ENCODE measurements at places on chromosomes 16 and 17. TPM values are rescaled to one million over a fixed set of nuclear protein-coding genes. Genes with fewer than 3 reads are reported as not detected.

Gene LPO
- under 0.01 TPM for total RNA-seq

Gene MGRN1
- 42.9 TPM for total RNA-seq

Gene TP53TG3
- not detected for total RNA-seq

Gene C16orf95
- total RNA-seq: 2.1 TPM

Gene KRTAP2-3
- 0.26 TPM for total RNA-seq

Gene HSF5
- not detected for total RNA-seq

Gene NDUFB10
- 108 TPM for total RNA-seq

Gene SRCIN1
- under 0.01 TPM for total RNA-seq
